Substantia nigra (tissue), 51 donors: ENCODE measurements at places on chromosomes 13 and 19.

GRCh38 chr13:99199541-99200431 lies 868 bp upstream of the UBAC2 start:
- DNase-seq = no peak

DNA sequence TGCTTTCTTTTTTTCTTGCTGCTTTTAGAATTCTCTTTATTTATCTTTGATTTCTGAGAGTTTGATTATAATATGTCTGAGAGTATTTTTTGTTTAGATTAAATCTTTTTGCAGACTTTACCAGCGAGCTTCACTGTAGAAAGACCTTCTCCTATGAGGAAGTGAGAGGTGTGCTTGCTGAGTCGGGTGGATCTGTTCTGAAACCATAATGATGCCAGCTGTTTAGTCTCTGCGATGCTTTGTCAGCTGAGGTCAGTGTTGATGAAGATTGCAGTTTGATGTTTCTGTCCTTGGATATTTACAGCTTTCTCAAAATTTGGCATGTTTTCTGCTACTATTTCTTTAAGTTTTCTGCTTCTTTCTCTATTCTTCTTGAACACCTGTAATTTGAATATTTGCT lies 309.1 kb upstream of the SLITRK6 start:
- no peak for DNase-seq

GRCh38 chr19:4357921-4358326 lies 14.6 kb downstream of the MPND start:
- DNase-seq = no peak

DNA sequence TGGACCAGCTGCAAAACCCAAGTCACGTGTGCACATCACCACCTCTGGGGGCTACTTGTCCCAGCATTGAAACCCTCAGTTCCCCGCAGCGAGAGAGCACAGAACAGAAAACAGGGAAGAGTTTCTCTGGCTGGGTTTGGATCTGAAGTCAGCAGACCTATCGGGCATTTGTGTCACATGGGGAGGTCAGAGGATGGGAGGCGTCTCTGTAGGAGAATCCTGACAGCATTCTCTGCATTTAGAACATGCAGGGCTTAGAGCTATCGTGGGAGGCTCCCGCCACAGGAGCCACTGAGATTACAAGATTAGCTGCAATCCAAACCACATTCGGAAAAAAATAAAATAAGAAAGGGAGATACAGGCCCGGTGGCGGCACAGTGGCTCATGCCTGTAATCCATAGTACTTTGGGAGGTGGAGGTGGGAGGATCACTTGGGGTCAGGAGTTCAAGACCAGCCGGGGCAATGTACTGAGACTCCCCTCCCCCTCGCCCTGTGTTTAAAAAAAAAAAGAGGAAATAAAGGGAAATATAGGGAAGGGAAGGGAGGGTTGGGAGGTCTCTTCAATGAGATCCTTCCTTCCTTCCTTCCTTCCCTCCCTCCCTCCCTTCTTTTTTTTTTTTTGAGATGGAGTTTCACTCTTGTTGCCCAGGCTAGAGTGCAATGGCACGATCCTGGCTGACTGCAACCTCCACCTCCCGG lies 2.9 kb upstream of the TLE6 start:
- peak; percentile 4 for DNase-seq

DNA sequence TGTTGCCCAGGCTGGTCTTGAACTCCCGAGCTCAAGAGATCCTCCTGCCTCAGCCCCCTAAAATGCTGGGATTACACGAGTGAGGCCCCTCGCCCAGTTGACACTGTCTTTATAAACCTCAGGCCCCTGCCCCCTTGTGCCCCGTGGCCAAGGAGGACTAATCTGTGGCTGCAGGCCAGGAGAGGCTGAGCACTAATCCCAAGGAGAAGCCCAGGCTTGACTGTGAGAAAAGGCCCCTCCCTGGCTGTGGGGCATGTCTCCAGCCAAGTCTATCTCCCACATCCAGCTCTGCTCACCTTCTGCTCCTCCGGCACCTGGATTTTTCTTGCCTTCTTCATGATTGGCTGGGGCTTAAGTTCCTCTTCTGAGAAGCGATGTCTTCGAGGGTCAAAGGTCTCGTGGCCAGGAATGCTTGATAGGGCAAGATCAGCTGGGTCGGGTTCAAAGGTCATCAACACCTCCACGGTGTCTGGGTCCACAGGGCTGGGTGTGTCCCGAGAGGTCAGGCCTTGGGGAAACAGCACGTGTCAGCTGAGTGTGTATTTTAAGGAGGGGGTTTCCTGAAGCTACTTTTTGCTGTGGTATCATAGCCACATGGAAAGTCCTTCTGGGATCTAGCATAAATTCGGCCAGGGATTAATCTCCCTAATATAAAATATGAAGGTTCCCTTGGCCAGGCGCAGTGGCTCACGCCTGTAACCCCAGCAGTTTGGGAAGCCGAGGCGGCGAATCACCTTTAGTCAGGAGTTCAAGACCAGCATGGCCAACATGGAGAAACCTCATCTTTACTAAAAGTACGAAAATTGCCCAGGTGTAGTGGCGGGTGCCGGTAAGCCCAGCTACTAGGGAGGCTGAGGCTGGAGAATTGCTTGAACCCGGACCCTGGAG lies 3.8 kb downstream of the DBP start:
- DNase-seq = no peak
